ENCODE measurements at places on chromosomes 7 and 10.

- no peak for DNase-seq
These were observed 46.0 kb downstream of the RASGEF1A start for GRCh38 chr10:43220657-43221418.

GRCh38 chr7:94301024-94301586 lies 93.6 kb upstream of the COL1A2 start:
- no peak for DNase-seq

DNA sequence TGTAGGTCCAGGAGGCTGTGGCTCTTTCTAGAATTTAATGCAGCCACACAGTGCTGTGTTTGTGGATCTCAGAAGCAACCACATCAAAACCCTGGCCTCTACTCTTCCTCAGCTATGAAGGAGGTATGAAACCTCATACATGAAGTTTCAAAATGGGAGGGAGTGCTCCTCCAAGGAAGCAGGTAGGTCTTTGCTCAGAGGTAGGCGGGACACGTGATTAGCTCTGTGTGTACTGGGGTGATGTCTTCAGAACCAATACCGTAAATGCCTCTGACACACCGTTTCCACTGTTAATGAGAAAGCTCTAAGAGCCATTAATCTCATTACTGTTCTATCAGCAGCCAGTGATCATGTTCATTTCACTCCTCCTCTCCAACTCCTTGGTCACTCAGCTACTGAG lies 126.1 kb downstream of the PLXNA4 start:
- no peak for DNase-seq

DNA sequence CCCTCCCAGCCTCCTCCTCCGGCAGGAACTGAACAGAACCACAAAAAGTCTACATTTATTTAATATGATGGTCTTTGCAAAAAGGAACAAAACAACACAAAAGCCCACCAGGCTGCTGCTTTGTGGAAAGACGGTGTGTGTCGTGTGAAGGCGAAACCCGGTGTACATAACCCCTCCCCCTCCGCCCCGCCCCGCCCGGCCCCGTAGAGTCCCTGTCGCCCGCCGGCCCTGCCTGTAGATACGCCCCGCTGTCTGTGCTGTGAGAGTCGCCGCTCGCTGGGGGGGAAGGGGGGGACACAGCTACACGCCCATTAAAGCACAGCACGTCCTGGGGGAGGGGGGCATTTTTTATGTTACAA lies 83.3 kb downstream of the PAX2 start:
- DNase-seq: no peak

GRCh38 chr10:91590142-91590903 lies 42.5 kb downstream of the PPP1R3C start:
- no peak for DNase-seq

- DNase-seq: no peak
These were observed 578.5 kb downstream of the SH2D4B start for GRCh38 chr10:81116201-81116600.

- DNase-seq: no peak
These were observed 561.2 kb upstream of the PHF14 start for GRCh38 chr7:10412422-10413019.

GRCh38 chr7:127997226-127997922 lies 33.9 kb downstream of the LRRC4 start:
- no peak for DNase-seq

GRCh38 chr10:123669886-123670285 lies 3.7 kb downstream of the GPR26 start:
- no peak for DNase-seq

DNA sequence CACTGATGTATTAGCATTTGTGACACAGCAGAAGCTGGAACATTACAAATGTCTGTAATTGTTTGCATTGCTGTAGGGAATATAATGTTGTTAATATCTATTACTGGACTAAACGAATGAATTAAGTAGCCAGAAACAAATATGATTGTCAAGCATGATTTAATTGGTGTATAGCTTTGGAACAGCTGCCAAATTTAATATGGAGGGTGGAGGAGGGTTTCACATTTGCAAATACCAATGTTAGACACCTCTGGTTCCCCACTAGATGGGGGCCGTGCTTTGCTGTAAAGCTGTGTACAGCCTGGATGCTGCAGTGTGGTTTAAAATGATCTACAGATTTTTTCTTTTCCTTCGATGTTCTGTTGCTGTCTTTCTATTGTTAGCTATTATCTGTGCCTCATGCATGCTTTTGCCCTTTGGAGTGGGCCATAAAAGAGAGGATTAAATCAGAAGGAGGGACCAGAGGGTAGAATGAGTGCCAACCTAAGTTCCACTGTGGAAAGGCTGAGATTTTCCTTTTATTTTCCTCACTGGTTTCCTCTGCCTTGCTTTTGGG lies 23.1 kb downstream of the DNAJB9 start:
- no peak for DNase-seq

DNA sequence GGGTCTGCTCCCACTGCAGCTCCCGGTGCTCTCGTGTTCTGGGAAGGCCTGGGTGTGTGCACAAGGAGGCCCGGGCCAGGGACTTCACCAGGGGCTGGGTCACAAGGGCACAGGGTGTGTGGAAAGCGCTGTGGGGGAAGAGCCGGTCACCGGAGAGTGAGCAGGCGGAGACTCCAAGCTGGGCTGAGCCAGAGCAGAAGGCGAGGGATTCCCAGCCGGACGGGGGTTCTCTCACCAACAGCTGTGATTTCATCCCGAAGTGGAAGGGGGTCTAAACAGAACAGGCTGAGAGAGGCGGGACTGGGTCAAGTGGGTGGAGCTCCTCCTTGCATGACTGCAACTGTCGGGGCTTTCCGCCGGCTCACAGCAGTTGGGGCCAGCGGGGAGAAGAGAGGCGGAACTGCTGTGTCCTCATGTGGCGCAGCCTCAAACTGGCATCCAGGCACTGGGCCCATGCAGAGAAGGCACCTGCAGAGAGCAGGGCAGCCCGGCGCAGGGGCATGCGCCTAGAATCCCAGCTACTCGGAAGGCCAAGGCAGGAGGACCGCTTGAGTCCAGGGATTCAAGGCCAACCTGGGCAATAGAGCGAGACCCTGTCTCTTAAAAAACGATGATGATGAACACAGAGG lies 7.6 kb upstream of the ORAI2 start:
- DNase-seq: peak; percentile 54

- no peak for DNase-seq
These were observed 1.9 kb downstream of the SYPL1 start for GRCh38 chr7:106110238-106110560.

- no peak for DNase-seq
These were observed 7.1 kb downstream of the GATA3 start for GRCh38 chr10:8061274-8062211.

All from stimulated activated CD8-positive, alpha-beta memory T cell treated with anti-CD3 and anti-CD28 coated beads, Interleukin-7, amount 100 ng/mL, for 1 hour (primary cell).